ENCODE measurements at places on chromosomes 13 and 19.
A peak's percentile ranks its signal among the peaks of the same experiment; 100 is the strongest.

- DNase-seq: no peak
These were observed 4.9 kb upstream of the RGCC start for GRCh38 chr13:41452462-41452861.

GRCh38 chr19:4033028-4033956 lies 25.8 kb downstream of the PIAS4 start:
- DNase-seq: no peak

GRCh38 chr19:36266375-36266961 lies 51.6 kb downstream of the ZNF146 start:
- DNase-seq: no peak

DNA sequence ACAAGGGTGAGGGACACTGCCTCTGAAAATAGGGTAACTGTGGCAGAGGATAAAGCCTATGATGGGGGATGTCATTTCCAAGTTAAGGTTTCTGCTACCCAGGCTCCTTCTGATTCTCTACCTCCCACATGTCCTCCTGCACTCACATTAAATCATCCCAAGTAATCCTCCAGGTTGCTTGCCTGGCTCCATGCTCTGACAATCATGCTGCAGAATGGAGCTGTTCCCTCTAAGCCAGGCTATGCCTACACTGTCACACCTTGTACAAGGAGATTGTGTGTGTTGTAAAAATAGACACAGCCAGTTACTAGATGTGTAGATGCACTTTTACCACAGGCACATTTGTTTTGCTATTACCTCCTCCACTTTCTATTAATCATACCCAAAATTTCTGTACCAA lies 8.0 kb downstream of the ZNF416 start:
- DNase-seq: no peak

DNA sequence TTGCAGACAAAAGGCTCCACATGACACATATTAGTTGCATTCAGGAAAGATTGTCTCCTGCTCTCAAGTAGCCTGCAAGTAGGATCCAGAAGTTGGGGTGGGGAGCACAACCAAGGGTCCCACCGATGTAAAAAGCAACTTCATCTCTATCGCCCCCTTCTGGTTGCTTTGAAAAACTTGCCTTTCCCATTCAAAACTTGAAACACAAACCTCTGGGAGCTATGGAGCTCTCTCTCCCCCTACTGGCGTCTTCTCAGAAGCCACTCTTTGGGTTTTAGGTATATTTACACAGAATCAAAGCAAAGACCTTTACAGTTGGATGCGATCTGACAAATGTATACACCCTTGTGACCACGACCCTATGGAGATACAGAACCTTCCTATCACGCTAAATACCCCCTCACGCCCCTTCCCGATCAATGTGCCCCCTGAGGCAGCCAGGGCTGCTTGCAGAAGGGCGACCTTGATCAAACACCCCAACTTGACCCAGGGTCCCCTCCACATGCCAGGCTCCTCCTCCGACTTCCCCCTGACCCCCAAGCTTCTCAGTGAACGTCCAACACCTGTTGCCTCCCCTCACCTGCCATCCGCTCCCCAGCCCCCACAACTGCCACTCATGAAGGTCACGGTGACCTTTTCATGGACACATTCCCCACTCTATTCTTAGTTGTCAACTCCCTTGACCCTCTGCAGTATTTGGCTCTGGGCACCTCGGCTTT lies 10.1 kb downstream of the NOSIP start:
- peak; percentile 67 for DNase-seq

DNA sequence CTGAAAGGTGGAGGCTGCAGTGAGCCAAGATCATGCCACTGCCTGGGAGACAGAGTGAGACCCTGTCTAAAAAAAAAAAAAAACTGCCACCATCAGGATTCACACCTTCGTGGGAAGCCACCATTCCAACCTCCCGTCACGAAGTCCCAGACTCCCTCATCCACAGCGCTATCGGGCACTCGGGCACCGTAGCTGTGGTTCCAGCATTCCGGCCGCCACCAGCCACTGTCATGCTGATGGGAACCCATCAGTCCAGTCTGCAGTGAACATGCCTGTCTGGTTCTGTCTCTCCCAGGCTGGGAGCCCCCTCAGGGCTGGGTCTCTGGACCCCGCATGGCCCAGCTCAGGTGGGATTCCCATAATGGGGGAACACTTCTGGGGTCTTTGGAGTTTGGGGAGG lies 27.5 kb downstream of the TINCR start:
- no peak for DNase-seq

DNA sequence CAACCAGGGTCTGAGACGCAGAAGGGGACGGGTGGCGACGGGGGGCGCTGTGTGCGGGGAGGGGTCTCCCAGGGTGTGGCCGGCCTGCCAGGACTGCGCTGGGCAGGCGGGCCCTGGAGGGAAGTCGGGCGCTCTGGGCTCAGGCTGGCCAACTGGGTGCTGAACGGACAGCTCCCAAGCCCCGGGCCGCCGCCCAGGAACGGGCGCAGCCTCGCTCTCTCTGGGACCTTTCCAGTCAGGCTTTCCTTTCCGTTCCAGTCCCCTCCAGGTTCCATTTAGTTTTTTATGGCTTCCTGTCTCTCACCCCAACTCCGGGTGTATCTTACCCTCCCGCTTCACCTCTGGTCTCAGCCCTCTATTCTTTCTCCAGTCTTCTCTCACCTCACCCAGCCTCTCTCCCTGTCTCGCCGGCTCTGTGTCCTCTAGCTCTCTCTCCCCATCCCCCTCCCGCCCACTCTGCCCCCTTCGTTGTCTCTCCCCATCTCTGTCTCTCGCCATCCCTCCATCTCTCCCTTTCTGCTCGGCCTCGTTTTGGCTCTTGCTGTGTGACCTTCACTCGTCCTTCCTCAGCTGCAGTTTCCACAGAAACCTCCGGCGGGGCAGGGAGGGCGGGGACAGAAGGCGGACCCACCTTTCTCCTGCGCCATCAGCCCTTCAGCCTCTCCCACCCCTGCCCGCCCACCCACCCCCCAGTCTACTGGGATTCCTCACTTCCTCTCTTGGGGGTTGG lies 3.3 kb upstream of the ATP1A3 start:
- DNase-seq: peak; percentile 67

GRCh38 chr19:32671883-32672593 lies 2.9 kb downstream of the ANKRD27 start:
- no peak for DNase-seq

GRCh38 chr13:45301263-45301662 lies 39.7 kb downstream of the TPT1 start:
- no peak for DNase-seq

DNA sequence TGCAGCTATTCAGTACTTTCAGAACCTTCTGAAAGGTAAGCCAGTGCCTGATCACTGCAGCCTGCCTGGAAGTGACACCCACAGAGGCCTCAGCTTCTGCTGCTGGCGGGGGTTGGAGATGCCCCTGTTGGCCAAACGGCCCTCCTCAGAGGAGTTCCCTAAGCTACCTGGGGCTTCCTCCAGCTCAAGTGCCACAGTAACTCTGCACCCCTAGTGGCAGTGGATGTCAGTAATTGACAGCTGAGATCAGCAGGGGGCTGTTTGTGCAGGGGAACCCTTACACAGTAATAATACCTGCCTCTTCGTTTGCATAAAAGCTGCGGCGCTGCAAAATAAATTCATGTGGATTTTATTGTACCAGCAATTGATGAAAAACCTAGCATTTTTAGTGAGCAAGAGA lies 28.9 kb downstream of the TDRD12 start:
- DNase-seq: peak; percentile 22

DNA sequence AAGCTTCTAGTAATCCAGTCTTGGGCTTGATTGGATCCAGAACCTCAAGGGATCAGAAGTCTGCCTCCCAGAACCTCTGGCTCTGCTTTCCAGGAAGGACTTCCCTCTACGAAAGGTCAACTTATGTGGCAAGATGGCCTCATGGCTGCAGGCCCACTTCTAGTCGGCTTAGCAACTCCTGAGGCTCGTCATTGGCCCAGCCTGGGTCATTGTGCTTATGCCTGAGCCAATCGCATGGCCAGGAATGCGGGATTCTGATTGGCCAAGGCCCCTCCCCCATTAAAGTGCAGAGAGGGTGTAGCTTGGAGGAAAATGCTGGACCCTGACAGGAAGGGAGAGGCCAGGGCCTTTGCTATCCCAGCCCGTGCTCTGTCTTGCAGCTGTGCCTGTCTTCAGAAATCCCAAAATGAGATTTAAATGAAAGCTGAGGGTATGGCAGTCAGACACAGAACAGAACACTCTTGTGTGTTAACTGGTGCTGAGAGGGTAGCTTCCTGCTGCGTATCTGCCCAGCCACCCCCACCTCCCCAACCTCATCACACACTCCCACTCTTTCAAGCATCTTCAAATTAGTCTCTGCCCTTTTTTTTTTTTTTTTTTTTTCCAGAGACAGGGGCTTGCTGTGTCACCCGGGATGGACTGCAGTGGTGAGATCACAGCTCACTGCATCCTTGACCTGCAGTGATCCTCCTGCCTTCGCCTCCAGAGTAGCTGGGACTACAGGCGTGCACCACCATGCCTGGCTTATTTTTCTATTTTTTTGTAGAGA lies 5.5 kb upstream of the CCNE1 start:
- no peak for DNase-seq

GRCh38 chr13:108586826-108587225 lies 42.6 kb upstream of the MYO16 start:
- no peak for DNase-seq
